Activated CD4-positive, alpha-beta T cell treated with anti-CD3 and anti-CD28 coated beads for 1 hour (primary cell): ENCODE measurements at places on chromosomes 1 and 21.

DNA sequence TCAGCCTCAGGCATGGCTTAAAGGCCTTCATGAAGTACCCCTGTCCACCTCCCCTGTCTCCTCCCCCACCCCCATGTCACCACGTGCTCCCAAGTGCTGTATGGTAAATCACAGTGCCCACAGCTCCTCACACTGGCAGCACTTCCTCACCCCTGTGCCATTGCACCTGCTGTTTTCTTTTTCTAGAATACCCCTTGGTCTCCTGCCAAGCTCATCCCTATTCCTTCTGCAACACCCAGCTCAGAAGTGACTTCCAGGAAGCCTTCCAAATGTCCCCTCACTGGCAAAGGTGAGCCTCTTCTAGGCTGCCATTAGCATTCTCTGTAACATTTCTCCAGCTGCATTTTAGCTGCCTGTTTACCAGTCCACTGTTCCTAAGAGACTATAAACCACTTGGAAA is 9.4 kb downstream of the AKNAD1 start:
- DNase-seq = no peak

GRCh38 chr1:185694081-185694480 is 40.1 kb upstream of the HMCN1 start:
- no peak for DNase-seq

GRCh38 chr1:56866656-56867055 is 12.1 kb downstream of the C8A start:
- DNase-seq = no peak

DNA sequence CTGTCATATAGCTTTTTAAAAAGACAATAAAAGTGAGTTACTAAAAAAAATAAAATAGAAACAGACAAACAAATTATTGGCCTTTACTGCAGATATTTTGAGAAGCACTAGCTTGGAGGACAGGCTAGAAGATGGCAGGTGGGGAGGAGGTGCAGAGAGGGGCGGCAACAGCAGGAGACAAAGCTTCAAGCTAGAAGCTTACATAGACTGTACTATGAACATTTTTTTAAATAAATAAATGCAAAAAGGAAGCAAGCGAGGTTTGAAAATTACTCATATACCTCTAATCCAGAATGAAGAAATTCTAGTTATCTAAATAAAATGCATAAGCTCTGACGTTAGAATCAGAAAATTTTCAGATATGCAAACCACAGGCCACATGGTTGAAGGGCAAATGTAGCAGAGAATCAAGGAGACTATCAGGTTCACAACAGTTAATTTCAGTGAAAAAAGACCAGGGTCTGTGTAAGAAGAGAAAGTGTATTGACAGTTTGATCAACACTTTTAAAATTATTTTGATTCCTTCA is 54.9 kb downstream of the NRIP1 start:
- DNase-seq = no peak

- DNase-seq = no peak
Measured at GRCh38 chr1:247966532-247967204, 1.6 kb downstream of the OR2AK2 start.

GRCh38 chr1:81183051-81183450 is 617.7 kb upstream of the ADGRL2 start:
- no peak for DNase-seq

DNA sequence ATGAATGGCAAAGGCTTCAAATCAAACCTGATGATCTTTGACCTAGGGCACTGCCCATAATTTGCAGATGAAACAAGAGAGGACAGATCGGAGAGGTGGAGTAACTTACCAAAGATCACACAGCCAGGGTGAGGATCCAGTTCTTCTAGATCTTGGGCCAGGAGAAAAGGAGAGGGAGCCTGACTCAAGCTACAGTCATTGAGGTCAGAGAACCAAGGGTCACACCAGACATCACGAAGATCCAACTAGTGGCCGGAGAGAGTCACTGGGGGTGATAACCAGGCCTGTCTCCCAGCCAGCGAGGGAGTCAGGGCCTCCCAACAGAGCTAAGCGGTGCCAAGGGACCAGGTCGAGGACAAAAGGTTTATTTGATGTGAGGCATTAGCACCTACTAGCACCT is 115.0 kb downstream of the RIPK4 start:
- DNase-seq = no peak
